ENCODE measurements at places on chromosomes 16 and 17.
A peak's percentile ranks its signal among the peaks of the same experiment; 100 is the strongest.

GRCh38 chr17:44210342-44211192, 8.9 kb downstream of the UBTF start:
- no peak for DNase-seq

- peak; percentile 48 for DNase-seq
Measured at GRCh38 chr17:39600997-39601597, 6.6 kb downstream of the NEUROD2 start.

- DNase-seq: no peak
Measured at GRCh38 chr16:48113471-48113870, 42.3 kb downstream of the ABCC12 start.

GRCh38 chr16:28040039-28040438, 23.5 kb downstream of the GSG1L start:
- no peak for DNase-seq

DNA sequence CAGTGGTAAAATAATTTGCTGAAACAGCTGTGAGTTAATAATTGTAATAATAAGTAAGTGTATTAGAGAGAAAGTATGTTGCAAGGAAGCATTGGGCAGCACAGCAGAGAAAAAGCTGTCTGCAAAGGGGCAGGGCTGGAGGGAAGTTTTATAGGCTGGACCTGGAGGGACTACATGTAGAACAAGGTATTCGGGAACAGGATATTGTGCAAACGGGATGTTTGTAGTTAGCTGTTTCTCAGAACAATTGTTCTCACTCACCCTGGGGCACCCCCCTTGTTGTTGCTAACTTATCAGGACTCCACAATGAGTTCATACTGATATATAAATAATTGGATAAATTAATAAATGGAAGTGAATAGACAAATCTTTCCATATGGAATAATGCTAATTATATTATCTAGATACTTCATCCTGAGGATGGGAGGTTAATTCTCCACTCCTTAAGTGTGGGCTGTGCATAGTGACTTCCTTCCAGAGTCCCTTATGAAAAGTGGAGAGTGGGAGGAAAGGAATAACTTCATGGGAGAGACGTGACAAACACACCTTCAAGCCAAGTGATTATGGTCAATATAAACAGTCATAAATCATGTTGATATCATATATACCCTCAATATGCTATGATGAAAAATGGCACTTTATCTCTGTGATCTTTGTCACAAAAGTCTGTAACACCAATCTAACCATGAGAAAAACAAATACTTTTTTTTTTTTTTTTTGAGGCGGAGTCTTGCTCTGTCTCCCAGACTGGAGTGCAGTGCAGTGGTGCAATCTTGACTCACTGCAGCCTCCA, 85.4 kb downstream of the PPM1E start:
- no peak for DNase-seq

GRCh38 chr17:13346081-13346533, 255.6 kb downstream of the HS3ST3A1 start:
- DNase-seq: no peak

DNA sequence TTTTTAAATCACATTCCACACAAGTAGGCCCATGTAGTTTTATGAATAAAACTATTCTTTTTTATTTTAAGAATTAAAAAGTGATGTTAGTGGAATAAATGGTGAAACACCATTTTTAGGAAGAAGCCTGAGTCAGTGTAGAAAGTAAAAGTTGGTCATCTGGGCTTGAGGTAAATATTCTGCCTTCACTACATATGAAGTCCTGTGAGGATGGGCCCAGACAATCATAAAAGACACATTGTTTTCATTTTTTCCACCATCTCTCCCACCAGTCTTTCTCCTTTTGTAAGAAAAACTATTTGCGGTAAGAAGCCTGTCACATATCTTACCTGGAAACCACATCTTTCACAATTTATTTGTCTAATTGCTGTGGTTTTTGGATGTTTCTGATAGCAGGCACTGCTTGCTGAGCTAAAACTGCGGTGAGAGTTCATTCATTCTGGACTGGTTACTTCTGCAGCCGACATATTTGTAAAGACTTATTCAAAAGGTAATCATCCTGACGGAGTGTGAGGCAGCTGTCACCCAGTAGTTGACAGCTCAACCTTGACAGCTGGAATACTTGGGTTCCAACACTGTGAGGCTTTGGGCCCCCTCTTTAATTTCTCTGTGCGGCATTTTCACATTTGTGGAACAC, 10.6 kb upstream of the RFFL start:
- DNase-seq: no peak

- DNase-seq: no peak
Measured at GRCh38 chr16:24829153-24829552, 16.6 kb upstream of the SLC5A11 start.
